ENCODE measurements at places on chromosomes 3 and 15.

GRCh38 chr3:149886957-149887356, 73.9 kb downstream of the RNF13 start:
- no peak for DNase-seq

- DNase-seq = no peak
Observed at GRCh38 chr15:57184502-57184901, 191.8 kb upstream of the CGNL1 start.

GRCh38 chr3:10017636-10018292, 8.5 kb upstream of the FANCD2 start:
- DNase-seq = no peak

- DNase-seq = no peak
Observed at GRCh38 chr15:98758224-98758623, 109.9 kb downstream of the IGF1R start.

- no peak for DNase-seq
Observed at GRCh38 chr15:64909546-64909945, 2.2 kb upstream of the ANKDD1A start.

- no peak for DNase-seq
Observed at GRCh38 chr3:141505166-141505565, 18.3 kb downstream of the RASA2 start.

- no peak for DNase-seq
Observed at GRCh38 chr15:71485094-71485693, 325.2 kb upstream of the NR2E3 start.

GRCh38 chr15:94029495-94029894, 201.9 kb upstream of the MCTP2 start:
- no peak for DNase-seq

GRCh38 chr3:158058495-158059130, 47.6 kb downstream of the SHOX2 start:
- DNase-seq = no peak

DNA sequence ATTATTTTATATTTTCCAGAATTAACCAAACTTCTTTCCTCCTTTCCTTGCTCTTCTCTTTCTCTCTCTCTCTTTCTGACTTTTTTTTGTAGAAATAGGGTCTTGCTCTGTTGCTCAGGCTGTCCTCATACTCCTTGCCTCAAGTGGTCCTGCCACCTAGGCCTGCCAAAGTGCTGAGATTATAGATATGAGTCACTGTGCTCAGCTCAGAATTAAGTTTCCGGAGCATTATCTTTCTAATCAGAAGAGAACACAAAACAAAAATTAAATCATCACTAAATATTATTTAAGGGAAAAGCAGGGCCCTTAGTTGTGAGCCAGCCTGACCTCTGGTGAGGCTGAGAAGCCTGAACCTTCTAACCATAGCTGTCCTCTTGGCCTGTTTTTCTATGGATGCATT, 168.2 kb downstream of the SOX2 start:
- DNase-seq = no peak

GRCh38 chr15:79602731-79603130, 170.6 kb downstream of the MINAR1 start:
- DNase-seq = no peak

- no peak for DNase-seq
Observed at GRCh38 chr15:70741677-70742293, 21.6 kb downstream of the UACA start.

DNA sequence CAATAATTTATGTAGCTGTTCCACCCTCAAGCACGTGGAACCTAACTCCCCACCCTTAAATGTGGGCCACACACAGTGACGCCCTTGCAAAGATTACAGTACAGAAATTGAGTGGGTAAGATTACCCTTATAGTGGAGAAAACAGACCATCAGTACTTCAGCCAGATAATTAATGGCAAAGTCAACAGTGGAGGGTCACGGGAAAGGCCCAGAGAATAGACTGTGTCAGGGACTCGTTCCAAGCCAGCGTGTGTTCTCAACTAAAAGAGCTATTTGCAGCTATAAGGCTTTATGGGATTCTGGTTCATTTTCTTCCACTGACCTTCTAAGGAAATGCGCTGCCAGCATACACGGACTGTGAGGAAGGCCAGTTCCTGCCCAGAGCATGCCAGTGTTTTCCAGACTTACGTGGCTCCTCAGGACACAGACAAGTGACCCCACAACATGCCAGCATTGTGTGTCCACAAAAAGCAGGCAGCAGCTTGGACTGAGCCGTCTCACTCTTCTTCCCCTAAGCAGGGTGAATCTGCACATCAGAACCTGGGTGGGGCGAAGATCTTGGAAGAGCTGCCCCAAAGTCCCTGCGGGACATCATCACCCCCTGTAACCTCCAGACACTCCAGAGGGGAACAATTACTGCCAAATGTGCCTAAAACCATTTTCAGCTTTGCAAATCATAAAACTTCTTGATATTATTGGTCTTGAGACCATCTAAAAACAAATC, 428.5 kb downstream of the OCA2 start:
- no peak for DNase-seq

GRCh38 chr15:81962482-81962881, 83.3 kb downstream of the MEX3B start:
- no peak for DNase-seq

Measured in left hindlimb (tissue), 1 donor.